Hematopoietic multipotent progenitor cell treated with erythropoietin and hydrocortisone succinate and interleukin-3 and kit ligand, for 8 days (in vitro differentiated cells): ENCODE measurements at places on chromosomes 7 and 10.

- no peak for DNase-seq
These were observed 60.7 kb downstream of the TMEM209 start for GRCh38 chr7:130144312-130145171.

GRCh38 chr10:63106111-63106755, 26.9 kb upstream of the NRBF2 start:
- DNase-seq, result no peak

DNA sequence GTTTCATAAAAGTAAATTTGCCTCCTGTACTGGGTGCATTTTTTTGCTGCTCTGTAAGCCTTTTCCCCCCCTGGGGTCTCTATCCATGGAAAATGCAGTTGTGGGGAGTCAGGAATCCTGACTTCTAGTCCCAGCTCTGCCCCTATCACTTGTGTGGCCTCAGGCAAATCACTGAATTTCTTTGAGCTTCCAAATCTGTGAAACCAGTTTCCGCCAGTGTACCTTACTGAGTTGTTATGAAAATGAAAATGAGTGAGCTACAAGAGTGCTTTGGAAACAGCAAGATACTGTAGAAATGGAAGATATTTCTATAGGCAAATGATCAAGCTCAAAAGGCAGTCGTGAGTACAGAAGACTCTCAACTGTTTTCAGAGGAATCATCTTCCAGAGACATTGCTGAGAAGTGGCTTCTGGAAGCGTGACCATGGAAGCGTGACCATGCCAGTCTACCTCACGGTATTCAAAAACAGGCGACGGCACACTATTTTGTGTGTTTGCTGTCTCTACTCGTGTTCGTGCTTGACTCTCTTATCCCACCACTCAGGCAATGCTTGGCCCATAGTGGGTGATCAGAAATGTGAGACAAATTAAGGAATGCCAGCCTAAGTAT, 107.4 kb downstream of the ATXN7L1 start:
- DNase-seq, result no peak

- DNase-seq, result no peak
These were observed 253.3 kb downstream of the DIP2C start for GRCh38 chr10:436013-436697.

- DNase-seq, result no peak
These were observed 4.9 kb upstream of the ADIRF start for GRCh38 chr10:86963341-86963919.

DNA sequence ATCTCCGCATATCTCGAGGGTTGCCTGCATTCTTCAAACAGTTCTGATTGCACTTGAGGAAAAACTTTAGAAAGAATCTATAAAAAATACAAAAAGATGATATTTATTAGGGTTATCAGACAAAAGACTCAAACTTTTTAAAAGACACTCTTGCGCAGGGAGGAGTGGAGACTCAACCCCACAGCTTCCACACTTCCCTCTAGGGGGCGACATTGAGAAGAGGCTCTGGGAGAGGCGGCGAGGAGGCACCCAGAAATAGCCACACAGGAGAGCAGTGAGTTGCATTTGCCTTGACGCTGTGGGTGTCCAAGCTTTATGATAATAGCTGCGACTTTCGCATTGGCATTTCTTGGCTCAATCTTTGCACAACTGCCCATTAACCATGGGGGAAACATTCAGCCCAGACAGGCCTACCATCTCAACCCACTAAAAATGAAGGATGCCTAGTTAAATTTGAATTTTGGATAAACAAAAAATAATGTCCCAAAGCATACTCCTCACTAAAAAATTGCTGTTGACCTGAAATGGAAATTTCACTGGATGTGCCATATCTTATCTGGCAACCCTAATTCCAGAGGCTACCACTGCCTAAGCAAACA, 86.2 kb downstream of the EBF3 start:
- peak; percentile 58 for DNase-seq

DNA sequence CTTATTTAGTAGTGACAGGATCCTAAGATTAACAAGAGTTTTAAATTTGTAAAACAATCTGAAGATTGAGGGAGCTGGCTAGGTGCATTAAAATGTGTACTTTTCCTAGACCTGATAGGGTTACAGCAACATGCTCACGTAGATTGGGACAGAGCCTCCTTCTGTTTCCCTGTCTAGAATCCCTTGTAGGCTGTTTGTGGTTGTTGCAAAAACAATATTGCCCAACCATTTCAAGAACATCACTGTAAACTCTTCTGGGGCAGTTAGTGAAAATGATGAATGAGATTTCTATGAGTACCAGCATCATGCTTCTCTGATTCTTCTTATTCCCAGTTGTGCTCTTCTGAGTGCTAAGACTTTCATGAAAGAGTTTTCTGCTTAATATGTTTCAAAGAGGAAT, 14.7 kb upstream of the CPED1 start:
- no peak for DNase-seq

GRCh38 chr7:84107259-84107658, 87.3 kb downstream of the SEMA3A start:
- DNase-seq, result no peak
